ENCODE measurements at places on chromosomes 7 and 10.

GRCh38 chr7:98091061-98091460 lies 15.6 kb upstream of the LMTK2 start:
- no peak for DNase-seq

DNA sequence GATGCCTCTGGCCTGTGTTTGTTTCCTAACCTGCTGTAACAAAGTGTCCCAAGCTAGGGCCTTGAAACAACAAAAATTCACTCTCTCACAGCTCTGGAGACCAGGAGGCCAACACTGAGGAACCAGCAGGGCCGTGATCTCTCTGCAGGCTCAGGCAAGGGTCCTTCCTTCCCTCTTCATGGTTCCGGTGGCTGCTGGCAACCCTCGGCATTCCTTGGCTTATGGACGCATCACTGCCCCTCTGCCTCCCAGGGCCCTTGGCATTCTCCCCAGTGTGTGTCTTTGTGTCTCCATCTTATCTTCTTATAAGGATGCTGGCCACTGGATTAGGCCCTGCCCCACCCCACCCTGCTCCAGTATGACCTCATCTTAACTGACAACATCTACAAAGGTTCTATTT lies 17.0 kb downstream of the CNPY1 start:
- no peak for DNase-seq

GRCh38 chr7:123271231-123271630 lies 71.5 kb upstream of the SLC13A1 start:
- DNase-seq, result no peak

DNA sequence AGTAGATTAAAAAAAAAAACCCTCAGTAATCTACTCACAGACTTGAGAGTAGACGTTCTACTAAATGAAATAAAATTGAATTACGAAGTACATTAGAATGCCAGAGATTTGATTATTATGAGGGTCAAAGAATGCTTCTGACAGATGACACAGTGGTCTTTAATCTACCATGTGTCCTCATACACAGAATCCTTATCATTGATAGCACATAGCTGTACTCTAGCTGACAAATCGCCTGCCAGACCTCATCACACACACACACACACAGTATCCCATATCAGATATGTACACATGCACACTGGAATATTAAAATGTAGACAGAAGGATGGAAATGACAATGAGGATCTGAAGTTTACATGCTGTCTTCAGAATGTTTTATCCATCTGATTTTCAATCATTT lies 104.6 kb downstream of the SORCS1 start:
- no peak for DNase-seq

DNA sequence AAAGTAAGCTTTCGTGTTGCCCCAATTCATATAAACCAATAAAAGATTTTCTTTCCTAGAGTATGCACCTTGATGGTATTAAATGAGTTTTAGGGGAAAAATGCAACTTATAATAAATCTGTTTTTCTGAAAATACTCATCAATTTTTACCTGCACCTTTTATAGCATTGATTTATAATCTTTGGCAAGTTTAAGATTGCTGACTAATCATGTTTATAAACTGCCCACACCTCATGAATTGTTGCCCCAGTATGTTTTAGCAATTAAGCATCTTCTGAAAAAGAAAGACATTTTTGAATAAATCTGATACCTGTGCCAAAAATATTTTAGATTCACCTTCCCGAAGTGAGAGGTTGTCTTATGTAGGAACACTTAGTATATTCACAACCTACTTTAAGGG lies 420.0 kb downstream of the THSD7A start:
- no peak for DNase-seq

- no peak for DNase-seq
These were observed 930 bp downstream of the GIMAP6 start for GRCh38 chr7:150631084-150631826.

DNA sequence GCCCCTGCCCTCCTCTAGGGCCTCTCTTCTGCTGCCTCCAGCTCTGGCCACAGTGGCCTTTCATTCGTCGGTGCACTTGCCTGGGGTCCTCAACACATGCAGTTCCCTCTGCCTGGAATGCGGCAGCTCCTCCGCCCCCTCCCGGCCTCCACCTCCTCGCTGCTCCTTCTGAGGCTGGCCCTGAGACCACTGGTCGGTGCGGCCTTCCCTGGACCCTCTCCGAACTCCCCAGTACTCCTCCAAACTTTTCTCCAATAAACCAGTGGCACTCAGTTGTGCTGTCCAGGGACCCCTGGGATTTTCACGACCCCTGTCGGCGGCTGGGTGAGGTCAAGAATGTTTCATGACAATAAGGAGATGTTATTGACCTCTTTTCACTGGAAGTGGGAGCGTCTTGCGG lies 53.5 kb downstream of the BMS1 start:
- DNase-seq, result no peak

DNA sequence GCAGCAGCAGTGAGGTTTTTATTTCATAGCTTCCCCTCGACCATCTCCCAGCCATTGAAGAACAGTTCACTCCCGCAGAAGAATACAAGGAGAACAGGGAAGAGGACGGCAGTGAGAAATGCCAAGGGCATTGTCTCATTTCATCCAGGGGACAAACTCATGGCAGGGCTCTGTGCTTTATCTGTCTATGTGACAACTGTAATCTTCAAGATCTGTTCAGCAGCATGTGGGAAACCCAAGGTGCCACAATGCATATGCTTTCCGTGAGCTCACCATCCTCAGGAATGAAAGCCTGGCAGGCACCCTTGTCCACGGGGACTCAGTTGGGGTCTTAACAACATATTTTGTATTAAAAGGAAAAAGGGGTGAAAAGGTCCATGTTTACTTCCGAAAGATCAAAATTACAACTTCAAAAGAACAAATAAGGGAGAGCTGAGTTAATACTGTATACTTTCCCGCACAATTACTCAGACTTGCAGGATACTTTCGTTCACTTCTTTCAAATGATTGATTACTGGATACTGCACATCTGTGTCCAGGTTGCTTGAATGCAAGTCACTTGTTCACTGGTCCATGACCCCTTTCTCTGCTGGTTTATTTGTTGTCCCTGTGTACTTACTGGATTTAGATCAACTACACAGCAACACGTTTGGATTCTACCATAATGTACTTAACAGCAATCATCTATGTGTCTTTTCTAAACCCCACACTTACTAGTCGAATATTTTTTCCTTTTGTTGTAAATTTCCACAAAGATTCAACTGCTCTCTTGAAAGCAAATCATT lies 90.1 kb upstream of the ATP6V0A4 start:
- no peak for DNase-seq

DNA sequence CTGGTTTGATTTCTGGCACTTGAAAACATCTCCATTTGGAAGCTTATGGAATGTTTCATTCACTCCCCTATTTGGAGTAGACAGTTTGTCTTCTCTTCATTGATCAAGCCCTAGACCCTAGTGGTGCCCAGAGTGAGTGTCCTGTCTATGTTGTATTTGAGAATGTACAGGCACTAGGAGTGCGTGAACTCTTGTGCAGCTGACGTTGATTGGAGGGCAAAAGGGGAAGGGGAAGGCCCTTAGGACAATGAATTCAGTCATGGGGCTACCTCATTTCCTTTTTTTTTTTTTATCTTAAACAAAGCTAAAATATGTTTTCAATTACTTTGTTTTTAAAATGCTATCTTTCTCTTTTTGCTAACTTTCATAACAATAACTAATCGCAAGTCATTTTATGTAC lies 66.5 kb downstream of the ADD3 start:
- no peak for DNase-seq

DNA sequence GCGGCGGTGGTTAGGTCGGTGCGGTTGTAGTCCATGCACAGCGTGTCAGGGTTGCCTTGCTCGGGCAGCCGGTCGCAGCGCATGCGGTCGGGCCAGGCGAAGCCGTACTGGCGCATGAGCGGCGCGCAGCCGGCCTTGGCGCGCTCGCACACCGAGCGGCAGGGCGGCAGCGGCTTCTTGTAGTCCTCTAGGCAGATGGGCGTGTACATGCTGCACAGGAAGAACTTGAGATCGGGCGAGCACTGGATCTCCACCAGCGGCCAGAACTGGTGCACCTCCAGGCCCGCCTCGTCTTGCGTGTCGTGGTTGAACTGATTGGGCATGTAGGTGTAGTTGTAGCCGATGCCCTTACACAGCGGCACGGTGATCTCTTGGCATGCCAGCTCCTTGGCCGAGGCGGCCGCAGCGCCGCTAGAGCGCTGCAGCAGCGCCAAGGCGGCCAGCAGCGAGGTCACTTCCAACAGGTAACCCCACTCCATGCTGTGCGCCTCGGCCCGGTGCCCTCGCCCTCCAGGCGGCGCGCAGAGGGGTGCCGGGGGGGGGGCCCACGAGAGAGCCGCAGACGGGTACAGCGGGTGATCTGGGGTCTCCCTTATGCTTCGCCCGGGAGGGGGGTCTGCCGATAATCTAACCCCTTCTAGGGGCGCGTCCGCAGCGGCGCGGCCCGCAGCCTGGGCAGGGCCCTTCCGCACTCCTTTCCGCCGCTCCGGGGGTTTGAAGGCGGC lies 983 bp downstream of the FZD8 start:
- peak; percentile 54 for DNase-seq

DNA sequence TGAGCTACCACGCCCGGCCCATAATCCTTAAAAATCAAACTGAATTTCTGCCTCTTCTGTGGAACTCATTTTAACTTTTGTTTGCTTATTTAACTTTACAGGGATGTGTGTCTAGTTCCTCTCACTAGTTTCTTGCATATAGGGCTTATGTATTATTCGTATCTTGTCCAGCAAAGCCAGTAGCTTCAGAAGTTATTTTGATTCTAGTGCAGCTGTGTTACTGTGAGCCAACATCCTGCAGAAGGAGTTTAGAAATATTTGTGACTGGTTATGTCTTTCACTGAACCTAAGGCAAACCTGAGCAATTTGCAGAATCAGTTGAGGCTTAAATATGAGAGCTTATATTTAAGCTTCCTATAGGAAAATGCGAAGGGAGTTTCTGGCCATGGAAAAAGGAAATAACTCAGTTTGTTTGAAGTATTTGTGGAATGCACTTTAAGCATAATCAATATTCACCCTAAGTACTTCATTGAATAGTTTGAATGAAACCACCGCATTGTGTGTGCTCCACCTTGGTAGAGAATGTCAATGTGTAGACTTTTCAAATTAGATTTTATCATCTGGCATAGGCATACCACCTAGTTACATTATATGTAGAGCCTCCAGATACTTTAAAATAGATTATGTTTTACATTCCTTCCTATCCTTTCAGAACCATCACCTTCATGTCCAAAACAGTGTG lies 90.8 kb downstream of the MCU start:
- DNase-seq, result no peak

DNA sequence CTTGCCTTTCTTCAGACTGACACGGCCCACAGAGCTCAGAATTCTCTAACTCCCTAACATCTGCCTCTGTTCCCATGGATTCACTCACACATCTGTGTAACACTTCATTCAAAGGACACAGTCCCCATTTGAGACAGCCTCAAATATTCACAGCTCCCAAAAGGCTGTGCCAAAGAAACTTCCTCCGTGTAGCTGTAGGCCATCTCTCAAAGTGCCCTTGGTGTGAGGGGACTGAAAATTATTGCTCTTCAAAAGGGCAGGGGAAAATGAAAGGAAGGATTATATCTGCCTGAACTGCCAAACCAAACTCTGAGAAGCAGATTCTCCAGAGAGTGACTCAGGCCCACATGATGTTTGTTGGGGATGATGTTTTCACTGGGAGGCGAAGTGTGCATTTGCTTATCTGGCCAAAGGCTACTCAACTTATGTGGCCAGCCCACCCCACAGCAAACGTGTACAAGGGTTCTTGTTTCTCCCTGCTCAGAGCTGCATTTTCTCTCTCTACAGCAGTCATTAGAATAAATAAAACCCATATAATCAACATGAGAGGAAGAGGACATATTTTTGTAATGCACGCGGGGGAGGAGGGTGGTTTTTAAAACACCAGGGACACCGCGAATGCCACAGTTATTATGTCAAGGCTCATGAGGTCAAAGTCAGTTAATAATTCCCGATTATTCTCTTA lies 302.4 kb upstream of the NFE2L3 start:
- DNase-seq, result peak; percentile 68

DNA sequence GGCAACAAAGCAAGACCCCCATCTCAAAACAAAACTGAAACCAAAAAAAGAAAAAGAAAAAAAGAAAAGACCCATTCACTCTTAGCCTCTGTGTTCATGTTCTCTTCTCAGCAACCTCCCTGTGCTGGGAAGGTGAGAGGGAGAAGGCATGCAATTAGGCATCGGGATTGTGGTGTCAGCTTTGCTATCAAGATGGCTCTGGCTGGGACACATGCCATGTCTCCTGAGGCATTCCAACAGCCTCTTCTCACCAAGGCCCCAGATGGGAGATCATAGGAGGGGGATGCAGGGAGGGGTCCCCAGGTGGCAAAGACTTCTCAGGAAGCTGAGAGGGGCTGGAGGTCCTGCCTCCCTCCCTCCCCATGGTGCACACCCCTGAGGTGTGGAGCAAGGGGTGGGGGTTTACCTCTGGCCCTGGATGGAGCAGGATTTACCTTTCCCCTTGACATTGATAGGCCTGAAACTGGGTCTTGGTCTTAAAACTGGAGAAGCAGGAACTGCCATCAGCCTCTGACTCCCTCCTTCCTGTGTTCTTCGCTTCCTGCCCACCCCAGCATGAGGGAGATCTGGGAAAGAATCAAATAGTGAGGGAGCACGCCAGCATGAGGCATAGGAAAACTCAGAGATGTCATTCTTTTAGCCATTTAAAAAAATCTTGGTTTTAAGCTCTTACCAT lies 96.2 kb upstream of the DUSP5 start:
- no peak for DNase-seq

DNA sequence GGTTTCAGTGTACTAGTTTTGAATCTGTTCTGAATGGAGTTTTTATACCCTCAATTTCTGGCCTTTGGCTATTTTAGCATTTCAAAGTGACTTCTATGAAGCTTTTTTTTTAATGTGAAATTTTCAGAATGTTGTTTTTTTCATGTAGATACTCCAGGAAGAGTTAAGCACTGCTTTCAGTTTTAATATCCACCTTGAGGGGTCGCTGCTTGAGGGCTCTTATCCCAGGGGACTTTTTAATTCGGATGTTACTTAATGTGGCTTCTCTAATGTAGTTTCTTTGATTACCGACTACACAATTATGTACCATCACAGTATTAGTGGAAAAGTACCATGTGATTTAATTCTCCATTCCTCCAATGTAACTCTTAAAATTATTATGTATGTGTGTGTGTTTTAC lies 5.2 kb downstream of the IFIT5 start:
- DNase-seq, result no peak

DNA sequence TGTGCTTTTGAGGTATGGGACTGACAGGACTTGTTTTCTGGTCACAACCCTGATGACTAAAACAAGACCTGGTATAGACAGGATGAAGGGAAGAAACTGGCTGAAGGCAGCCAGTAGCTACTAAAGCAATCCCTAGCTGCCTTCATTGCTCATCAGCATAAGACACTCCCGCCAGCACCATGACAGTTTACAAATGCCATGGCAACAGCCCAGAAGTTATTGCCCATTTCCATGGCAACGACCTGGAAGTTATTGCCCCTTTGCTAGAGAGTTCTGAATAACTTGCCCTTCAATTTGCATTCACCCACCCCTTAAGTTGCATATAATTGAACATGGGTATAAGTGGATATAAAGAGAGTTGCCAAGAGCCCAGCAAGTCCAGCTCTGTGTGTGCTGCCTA lies 169.6 kb upstream of the FAM171A1 start:
- DNase-seq, result no peak
